ENCODE measurements at places on chromosomes 6 and 20. TPM values are rescaled to one million over a fixed set of nuclear protein-coding genes. Genes with fewer than 3 reads are reported as not detected.

- no peak for DNase-seq
Observed at GRCh38 chr20:35093267-35093884, 769 bp upstream of the TRPC4AP start.

- DNase-seq, result no peak
Observed at GRCh38 chr6:112428477-112428876, 81.3 kb downstream of the RFPL4B start.

- DNase-seq, result no peak
Observed at GRCh38 chr20:10562899-10563298, 110.9 kb downstream of the JAG1 start.

DNA sequence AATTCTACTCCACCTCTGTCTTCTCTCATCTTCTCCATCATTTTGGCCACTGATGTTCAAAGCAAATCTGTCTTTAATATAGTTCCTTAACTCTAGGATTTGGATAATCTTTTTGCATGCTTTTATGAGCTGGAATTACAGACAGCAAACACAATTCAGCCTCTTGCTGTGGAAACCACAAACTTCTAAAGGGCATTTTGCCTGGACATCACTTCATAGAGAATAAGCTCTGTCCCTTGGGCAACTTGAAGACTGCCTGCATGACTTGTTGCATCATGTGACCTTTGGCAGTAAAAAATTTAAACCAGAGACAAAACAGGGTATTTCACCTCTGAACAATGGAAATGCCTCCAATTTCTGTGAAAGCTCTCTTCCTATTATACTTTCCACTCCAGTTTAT is 74.1 kb upstream of the HDDC2 start:
- DNase-seq, result no peak

GRCh38 chr6:17281100-17281496 is at the start of gene RBM24:
RBM24 (plus strand) TSS chr6:17281361; CDS start chr6:17281582, 221 bp downstream.
- peak; percentile 53 for DNase-seq

DNA sequence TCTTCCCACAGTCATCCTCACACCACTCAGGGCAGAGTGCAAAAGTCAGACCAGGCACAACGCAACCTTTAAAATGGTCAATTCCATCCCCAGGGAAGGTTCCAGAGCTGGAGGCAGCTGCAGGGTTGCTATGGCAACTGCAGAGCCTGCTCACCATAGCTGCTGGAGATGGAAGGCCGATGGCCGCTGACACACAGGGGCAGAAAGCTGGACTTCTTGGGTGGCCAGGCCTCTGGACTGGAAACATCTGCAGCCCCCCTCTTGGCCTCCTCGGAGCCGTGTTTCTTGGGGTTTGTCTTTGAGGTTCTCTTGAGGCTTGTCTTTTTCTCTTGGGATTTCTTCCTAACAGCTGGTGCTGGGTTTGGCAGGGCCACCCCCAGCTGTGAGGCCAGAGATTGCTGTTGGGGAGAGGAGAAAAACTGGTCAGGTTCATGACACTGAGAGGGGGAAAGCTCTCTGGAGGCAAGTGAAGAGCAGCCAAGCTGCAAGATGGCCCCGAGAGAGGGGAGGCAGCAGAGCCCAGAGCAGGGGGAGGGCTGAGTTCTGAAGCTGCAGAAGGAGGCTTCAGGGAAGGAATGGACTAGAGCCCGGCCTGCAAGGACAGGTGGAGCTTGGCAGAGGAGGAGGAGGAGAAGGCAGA is 10.2 kb downstream of the BNIP5 start:
- DNase-seq, result no peak

GRCh38 chr6:56749632-56750151 is 107.0 kb upstream of the DST start:
- DNase-seq, result no peak

DNA sequence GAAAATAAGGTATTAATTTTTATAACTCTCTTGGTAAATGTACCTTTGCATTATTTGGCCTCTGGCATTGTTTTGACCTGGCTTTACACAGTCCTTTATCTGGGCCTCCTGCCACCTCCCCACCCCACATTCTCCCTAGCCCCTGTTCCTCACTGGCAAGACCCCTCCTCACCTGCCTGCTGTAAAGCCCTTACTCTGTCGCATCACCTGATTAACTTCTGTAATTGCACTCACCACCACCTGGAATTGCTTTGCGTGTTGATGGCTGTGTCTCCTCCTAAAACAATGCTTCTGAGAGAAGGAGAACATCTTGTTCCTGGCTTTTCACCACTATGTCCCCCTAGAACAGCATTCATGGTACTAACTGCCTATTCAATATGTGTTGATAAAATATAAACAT is 24.8 kb downstream of the SNX9 start:
- no peak for DNase-seq

- no peak for DNase-seq
Observed at GRCh38 chr6:151389618-151390275, 1.6 kb downstream of the ZBTB2 start.

DNA sequence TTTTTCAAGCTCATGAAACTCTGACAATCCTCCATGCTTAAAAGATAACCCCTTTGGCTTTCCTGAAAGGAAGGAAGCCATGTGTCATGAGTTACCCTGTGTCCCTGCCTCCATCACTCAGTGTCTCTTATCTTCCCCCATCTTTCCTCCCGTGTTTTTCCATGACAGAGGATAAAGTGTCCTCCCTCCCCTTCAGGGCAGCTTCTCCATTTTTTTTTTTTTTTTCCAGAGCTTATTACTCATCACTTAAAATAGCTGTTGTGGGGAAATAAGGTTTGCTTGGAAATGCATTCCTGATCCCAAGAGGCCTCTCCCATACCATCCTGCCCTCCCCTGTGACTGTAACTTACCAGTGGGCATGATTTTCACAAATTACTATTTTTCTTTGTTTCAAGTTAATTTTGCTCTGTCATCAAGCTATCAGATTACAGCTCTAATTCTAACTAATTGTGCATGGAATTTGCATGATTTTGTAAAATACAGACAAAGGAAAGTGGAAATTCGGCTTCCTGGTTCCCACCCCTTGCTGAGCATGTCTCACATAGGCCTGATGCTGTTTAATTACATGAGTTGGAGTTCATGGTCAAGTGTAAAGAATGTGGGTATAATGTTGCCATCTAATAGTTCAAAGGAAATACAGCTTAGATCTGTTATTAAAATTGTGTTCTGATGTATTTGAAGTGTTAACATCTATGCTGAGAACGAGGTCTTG is 614.5 kb upstream of the FLRT3 start:
- DNase-seq, result no peak

GRCh38 chr6:139742671-139743070 is 368.2 kb upstream of the CITED2 start:
- DNase-seq, result no peak

DNA sequence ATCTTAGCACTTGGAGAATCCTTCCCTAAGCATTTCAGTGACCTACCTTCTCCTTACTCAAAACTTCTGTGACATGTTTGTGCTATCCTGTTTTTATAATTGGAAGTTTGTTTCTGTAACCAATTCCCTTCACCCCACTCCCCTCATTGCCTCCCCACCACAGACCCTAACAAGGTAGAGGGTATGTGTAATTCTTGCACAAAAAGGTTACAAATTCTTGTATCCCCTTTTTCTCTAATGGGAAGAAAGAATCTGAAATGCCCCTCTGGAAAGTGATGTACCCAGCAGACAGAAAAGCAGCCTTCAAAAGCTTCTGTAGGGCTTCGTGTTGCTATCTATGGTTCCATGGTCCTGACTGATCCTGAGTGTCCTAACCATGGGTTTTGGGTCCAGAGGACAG is 111.7 kb upstream of the TMEM170B start:
- DNase-seq, result no peak

GRCh38 chr20:11902285-11902697 is 15.4 kb upstream of the BTBD3 start:
- DNase-seq, result no peak

DNA sequence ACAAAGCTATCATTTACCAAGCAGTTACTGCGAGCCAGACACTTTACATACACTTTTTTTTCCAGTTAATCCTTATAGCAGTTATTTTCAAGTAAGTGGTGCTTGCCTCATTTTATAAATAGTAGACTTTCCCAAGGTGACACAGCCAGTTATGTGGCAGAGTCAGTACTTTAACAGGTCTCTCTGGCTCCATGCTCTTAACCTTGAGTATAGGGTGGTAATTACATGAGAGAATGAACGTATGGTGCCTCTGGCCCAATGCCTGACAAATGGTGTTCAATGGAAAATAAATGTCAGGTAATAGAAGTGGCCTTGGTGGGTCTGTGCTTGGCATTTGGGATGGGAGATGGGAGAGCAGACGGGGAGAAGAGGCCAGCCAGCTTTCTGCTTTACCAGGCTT is 316.3 kb downstream of the SLC35F1 start:
- DNase-seq, result no peak

GRCh38 chr6:74631564-74631963 is 574.3 kb downstream of the COL12A1 start:
- DNase-seq, result no peak

DNA sequence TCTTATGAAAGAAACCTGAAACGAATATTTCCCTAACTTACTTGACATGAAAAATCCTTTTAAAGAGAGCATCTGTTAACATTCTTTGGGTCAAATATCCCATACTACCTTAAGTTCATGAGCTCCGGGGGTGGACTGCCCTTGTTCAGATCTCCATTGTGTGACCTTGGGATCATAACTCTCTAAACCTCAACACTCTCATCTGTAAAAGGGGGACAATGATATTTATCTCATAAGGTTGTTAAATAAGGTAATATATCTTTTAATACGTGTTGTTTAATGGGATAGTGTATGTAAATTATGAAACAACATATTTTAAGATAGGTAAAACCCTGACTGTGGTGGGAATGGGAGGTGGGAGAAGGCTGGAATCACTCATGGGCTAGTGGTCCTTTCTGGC is 326.3 kb downstream of the FARS2 start:
- DNase-seq, result no peak

DNA sequence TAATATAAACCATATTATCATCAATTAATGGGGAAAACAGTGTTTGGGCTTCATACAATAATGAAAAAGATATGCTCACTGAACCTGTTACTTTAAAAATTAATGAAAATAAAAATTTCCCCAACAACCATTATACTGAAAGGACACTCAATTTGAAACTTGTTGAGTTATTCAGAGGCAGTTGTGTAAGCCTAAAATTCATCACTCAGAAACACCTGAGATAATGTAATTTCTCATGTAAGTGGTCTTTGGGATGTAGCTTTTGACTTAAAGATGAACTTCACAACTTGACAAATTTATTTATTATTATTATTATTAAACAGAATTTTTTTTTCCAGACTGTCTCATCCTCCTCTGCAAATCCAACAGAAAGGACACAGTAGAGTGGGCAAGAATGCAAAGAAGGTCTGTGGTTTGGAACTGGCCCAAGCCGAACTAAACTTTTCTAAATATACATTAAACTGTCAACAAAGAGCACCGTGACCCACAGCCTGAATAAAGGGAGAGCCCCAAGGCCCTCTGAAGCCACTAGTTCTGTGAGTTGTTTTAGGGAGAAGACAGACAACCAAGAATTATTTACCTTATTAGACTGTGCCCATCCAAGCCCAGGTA is 32.2 kb upstream of the HEY2 start:
- no peak for DNase-seq

GRCh38 chr6:169805242-169805838 is 53.9 kb downstream of the ERMARD start:
- no peak for DNase-seq

DNA sequence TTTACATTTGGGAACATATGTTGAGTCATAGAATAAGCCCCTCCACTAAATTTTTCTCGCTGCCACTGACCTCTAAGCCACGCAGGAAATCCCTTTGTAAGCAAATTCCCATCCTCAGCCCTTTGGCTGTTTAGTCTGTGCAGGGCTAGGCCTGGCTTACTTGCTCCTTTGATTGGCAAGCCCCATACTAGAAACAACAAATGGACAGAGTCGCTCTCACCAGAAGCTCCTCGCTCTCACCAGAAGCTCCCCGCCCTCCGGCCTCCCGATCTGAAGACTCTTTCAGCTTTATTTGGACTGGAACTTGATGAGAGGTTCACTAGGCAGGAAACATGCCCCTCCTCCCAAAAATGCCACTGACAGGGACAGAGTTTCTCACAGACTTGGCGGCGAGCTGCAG is 149.2 kb upstream of the EXOC2 start:
- no peak for DNase-seq

- no peak for DNase-seq
Observed at GRCh38 chr20:50885068-50885467, 46.2 kb downstream of the ADNP start.

- no peak for DNase-seq
Observed at GRCh38 chr6:32462609-32463008, 22.9 kb downstream of the HLA-DRA start.

DNA sequence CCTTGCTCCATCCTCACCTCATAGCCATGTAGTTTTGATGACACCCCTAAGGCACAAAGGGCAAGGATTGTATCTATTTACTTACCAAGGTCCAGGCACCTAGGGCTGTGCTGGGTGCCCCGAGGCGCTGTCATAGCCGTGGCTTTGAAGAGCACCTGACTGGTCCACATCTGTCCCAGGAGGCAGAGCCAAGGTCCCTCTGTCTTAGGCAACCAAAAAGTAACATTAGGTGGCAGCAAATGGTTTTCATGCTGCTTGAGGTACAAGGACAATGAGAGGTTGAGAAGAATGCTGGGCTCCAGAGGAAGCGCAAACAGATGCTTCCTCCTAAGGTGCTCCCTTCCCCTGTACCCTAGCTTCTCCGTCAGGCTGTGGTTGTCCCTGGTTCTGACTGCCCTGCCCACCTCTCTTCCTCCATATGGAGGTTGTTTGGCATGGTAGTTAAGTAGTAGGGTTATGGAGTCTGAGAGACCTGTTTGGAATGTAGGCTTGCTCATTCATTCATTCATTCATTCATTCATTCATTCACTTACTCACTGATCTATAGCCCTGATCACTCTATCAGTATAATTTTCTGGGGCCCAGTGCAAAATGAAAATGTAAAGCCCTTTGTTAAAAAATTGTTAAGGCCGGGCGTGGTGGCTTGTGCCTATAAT is 3.0 kb upstream of the UQCC2 start:
- DNase-seq, result no peak

DNA sequence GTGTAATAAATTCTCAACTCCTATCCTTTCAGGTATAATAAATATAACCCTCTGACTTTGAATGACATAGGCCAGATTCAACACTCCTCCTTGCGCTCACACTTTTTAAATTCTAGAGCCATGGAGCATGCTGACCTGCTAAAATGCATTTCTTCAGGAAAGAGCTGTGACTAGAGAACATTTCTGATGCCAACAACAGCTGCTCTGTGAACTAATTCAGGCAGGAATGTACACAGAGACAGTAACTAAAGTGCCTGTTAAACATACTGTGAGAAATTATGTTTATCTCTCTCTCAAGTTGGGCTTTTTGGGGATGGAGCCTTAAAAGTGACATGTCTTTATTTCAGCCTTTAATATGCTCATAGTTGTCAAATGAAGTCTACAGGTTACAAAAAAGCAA is 8.3 kb downstream of the NHSL1 start:
- DNase-seq, result no peak

The EFCAB8 gene
- 0.47 TPM for total RNA-seq

The MANEA gene
- 17.9 TPM for total RNA-seq

The UCKL1 gene
- total RNA-seq, result 45.0 TPM

The FLRT3 gene
- not detected for total RNA-seq

The ADGRF5 gene
- total RNA-seq, result not detected

The SNAP91 gene
- total RNA-seq, result not detected

The RIMS1 gene
- not detected for total RNA-seq

The MCHR2 gene
- not detected for total RNA-seq

The TMEM14A gene
- total RNA-seq, result 19.0 TPM

The SS18L1 gene
- 23.3 TPM for total RNA-seq

The SLC22A3 gene
- not detected for total RNA-seq

The HS3ST5 gene
- not detected for total RNA-seq

The DLL1 gene
- 15.8 TPM for total RNA-seq

The PEX7 gene
- total RNA-seq, result 3.7 TPM

The PSORS1C1 gene
- not detected for total RNA-seq

The RBBP8NL gene
- total RNA-seq, result not detected

The C20orf202 gene
- 0.26 TPM for total RNA-seq

The HRH3 gene
- total RNA-seq, result not detected

Measured in activated naive CD8-positive, alpha-beta T cell treated with anti-CD3 and anti-CD28 coated beads, Interleukin-2, amount 10 ng/mL, durations not matched to agents 7 days and 5 days (primary cell).